ENCODE measurements at places on chromosomes 16 and 17.

DNA sequence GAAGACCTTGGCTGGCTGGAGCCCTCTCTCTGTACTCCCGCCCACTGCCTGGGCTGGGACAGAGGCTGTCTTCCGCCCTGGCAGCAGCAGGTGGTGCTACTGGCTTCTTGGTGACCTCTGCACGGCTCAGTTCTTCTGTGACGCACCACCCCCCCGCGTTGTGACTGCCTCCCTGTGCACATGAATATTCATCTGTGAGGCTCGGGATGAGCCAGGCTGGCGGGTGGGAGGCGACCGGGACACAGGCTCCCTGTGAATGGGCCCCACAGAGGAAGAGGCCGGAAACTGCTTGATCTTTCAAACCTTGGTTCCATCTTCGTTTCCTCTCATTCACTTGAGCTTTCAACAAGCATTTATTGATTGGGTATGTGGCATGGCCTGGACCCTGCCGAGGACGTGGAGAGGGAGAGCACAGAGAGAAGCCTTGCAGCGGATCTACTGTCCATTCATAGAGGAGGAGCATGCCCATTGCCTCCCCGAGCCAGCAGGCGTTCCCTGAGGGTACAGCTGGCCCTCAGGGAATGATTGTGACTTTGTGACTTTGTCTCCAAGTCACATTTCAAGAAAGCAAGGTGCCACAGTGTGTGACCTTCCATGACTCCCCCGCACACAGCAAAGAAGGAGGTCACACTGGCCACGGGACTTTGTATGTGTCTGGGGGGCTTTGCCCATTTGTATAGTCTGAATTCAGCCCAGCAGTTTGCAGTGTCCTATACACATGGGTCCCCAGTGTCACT is 45.0 kb downstream of the B9D1 start:
- peak; percentile 39 for DNase-seq

GRCh38 chr17:49916854-49917515 is 52.0 kb upstream of the DLX4 start:
- no peak for DNase-seq

DNA sequence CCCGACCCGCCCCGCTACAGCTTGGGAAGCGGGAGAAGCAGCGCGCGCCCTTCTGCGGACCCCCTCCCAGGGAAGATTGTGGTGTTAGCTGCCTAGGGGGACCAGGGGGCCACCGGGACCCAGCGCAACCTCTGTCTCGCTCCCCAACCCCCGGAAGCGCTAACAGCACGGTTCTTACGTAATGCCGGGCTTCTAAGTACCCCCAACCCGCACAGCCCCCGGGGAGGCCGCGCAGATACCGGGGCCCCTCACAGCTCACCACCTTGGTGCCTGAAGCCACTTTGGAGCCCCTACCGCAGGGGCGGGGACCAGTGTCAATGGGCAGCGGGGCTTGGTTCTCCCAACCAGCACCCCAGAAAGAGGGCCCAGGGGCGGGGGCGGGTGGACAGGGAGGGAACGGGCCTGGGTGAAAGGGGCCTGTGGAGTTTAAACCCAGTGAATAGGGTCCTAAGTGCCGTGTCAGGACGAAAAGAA is 348 bp downstream of the MPP2 start:
- DNase-seq, result no peak

DNA sequence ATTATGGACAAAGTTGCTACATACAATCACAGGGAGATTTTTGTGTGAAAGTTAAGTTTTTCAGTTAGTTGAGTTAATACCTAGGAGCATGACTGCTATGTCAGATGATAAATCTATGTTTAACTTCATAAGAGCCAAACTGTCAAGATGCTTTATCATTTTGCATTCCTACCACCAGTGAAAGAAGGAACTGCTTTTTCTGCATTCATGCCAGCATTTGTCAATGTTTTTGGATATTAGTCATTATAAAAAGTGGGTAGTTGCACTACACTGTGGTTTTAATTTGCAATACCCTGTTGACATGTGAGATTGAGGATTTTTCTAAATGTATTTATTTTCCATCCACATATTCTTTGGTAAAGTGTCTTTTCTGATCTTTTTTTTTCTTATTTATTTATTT is 434.0 kb upstream of the MON1B start:
- no peak for DNase-seq

Data from CD4-positive, alpha-beta T cell treated with Interleukin-4 for 1 hour (primary cell).